CD4-positive, alpha-beta T cell (primary cell): ENCODE measurements at places on chromosomes 3 and 15.

DNA sequence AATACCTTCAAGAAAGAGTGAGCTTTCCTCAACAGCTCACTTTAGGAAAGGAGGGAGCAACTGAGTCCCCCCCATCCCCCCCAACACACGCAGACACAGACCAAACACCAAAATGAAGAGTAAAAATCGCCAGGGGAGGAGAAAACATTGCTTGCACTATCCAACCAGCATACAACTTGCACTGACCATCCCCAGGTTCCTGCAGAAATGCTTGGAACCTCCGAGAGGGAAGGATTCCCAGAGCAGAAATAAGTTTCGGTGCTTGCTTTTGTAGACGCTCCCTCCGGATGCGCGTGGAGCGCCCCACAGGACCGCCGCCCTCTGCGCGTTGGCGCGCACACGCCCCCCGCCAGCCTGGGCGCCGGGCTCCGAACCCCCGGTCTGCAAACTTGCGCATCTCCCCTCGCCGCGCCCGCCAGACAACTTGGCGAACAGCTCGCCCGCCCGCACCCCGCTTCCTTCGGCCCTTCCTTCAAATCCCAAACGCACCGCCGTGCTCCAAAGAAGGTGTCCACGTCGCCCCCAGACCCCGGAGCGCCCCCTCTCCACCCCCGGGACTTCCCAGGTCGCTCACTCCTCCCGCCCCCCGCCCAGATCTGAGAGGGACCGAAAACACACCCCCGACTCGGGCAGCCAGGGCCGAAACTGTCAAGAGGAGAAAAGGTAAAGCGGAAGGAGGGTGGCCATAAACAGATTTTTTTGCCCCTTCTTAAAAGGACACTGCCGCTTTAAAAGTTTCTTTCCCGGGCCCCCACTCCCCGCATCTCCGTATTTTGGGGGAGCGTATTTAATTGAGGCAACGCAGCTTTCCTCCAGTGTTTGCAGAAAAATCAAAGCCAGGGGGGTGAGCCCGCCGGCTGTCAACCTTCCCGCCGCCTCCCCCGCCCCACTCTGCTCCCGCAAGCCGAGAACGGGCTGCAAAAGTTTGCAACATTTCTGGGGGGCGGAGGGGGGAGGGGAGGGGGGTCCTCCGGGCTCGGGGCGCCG is 859 bp downstream of the RORA start:
- no peak for DNase-seq

DNA sequence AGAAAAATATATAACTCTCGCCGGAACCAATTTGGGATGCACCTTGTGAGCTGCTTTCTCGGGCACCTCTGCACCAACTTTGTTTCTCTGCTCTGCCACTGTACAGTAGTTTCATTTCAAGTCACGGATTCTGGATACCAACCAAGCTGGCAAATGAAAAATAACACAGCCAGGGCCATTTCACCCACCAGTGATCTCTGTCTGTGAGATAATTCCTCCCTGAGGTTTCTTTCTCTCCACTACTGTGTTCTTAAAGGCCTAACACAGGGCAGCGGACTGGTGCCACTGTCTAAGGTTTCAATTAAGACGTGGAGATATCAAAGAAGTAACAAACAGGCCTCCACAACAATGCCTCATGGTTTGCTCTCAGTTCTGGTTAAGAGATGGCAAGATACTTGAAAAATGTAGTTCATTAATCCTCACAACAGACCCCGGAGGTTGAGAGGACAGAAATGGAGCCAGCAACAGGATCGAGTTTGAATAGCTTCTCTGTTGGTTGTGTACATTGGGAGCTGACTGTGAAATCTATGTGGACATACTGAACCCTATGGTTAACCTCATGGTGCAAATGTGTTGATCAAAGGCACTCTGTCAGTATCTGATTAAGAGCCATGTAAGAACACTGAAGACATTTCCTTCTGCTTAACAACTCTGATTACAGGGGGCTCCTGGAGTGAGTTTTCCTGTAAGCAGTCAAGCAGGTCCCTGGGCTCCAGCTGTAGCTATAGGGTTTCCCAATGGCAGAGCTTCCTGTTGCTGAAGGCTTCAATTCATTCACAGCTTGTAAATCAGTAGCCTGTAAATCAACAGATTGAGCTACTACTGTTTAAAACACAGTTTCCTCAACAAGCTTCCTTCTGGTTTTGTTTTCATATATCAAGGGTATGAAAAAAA is 470.5 kb downstream of the EPHA3 start:
- DNase-seq, result no peak

GRCh38 chr3:140146668-140147067 is 211.7 kb downstream of the CLSTN2 start:
- DNase-seq, result no peak

- no peak for DNase-seq
Measured at GRCh38 chr3:29577250-29577649, 296.4 kb downstream of the RBMS3 start.

- DNase-seq, result no peak
Measured at GRCh38 chr3:101703169-101703568, 16.7 kb upstream of the RPL24 start.

GRCh38 chr3:171841620-171842000 is 1.5 kb upstream of the TMEM212 start:
- no peak for DNase-seq

- DNase-seq, result no peak
Measured at GRCh38 chr15:31513178-31513577, 186.5 kb downstream of the KLF13 start.

DNA sequence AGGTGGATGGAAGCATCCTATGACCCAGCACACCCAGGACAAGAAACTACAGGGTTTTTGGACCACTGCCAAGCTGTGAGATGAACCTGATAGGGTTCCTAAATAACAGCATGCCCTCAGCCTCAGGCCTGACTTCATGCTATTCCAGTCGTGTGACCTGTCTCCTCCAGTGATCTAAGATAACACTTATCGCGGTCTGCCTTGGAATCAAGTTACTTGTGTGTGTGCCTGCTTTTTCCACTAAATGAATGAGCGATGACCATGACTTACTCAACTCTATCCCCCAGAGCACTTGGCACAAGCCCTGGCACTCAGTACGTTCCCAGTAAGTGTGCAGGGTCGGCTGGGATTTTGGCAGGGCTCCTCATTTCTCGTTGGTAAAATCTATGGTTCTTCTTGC is 172.7 kb upstream of the TP63 start:
- no peak for DNase-seq

GRCh38 chr15:69910514-69910913 is 187.2 kb downstream of the TLE3 start:
- no peak for DNase-seq

- DNase-seq, result no peak
Measured at GRCh38 chr3:39497753-39498152, 30.3 kb downstream of the MOBP start.

- DNase-seq, result peak; percentile 90
Measured at GRCh38 chr3:152258448-152259393, 10.0 kb upstream of the MBNL1 start.

DNA sequence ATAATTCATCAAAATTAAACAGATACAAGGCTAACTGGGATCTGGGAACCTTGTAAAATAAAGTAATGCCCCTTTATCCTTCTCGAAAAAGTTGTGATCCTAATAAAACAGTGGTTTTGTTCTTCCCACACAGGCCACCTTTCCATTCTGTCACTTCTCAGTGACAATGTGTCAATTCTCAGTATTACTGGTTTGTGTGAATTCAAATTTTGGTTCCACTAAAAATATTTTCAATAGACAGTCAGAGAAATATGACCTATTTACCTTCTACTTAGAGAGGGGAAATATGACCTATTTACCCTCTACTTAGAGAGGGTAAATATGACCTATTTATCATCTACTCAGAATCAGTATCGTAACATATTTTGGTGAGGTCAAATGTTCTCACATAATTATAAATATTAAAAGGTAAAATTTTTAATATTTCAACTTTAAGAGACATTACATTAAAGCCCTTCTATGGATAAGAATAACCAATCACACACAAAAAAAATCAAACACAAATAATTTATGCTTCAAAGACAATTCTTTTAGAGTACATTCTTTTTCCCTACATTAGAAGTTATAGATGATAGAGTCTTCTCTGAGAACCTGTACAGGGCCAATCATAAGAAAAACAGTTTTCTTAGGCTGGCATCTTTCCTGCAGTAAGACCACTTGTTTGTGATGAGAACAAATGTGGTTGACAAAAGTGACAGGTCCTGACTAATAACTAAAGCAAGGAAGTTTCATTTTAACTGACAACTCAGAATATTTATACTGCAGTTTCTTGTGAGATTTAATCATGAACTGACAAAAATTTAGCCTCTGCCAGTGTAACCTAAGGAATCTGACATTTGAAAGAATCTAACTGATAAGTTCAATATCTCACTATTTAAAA is 323.3 kb downstream of the DIPK2A start:
- peak; percentile 24 for DNase-seq

DNA sequence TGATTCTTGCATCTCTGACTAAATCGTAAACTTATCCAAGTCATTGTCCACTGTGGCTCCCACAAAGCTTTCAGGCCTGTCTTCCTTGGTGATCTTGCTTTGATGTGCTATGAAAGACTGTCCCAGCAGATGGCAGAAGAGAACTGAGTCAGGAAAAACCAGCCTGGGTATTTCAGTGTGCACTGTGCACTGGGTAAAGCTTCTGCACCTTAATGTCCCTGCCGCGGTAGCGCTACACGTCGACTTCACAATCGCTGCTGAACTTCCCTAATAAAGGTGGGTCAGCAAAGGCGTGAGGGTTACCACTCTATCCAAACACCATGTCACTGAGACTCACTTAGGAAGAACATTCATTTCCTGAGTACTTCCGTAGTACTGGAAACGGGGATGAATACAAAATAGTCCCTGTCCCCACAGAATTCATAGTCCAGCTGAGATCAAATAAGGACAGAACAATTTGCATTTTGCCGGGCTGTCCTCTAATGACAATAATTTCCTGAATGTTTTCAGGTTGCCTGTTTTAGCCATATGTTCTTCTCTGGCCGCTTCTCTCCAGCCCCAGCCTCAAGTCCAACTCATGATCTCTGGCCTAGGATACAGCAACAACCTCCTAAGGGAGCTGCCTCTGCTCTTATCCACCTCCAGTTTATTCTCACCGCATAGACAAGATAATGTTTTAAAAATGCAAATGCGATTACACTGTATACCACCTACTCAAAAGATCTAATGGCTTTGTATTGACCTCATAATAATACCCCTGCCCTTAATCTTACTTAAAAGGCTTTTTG is 83.6 kb upstream of the AKAP13 start:
- peak; percentile 81 for DNase-seq

- no peak for DNase-seq
Measured at GRCh38 chr3:138059261-138059660, 49.3 kb downstream of the CLDN18 start.

GRCh38 chr3:100971798-100972197 is 21.4 kb downstream of the ABI3BP start:
- DNase-seq, result no peak

GRCh38 chr15:101718896-101719295 is 5.4 kb downstream of the TARS3 start:
- DNase-seq, result no peak

- no peak for DNase-seq
Measured at GRCh38 chr3:57060089-57060821, at the start of gene SPATA12. SPATA12 (plus strand) TSS chr3:57060664; CDS start chr3:57073695, 13,031 bp downstream.

GRCh38 chr15:64755427-64755940 is 19.9 kb downstream of the RBPMS2 start:
- no peak for DNase-seq
